ENCODE measurements at places on chromosomes 6 and 20.
A peak's percentile ranks its signal among the peaks of the same experiment; 100 is the strongest.

DNA sequence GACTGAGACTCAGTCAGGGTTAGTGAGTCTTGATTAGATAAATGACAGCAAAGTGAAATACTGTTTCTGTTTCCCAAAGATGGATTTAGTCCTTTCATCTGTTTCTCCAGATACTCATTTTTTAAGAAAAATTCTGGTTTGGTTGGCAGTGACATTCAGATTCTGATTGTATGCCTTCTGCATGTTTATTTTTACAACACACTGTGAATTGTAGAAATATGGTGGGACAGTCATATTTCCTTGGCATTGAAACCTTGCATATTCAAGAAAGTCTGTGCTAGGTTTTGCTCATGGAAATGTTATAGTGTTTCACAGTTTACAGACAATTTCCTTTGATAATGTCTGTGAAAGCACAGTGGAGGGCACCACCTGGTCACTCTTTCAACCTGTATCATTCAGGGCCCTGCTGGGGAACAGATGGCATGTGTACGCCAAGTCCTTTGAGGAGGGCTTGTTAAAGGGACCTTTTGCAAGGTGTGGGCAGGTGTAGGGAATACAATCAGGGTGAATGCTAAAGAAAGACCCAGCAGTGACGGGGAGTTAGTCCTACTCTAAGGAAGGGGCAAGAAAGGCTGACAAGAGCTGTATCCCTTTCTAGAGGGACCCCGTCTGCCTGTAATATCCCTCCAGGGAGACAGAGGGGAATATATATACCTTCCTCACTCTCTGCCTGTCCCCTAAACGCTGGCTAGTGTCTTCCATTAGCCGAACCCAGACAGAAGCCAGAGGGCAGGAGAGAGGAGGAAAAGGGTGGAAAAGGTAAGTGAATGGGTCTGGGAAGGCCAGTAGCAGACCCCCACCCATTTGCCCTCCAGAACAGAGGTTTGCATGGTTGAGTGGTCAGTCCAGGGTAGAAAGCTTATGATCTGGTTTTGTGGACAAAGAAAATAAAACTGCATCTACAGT lies 10.2 kb downstream of the PLCB4 start:
- DNase-seq: no peak

DNA sequence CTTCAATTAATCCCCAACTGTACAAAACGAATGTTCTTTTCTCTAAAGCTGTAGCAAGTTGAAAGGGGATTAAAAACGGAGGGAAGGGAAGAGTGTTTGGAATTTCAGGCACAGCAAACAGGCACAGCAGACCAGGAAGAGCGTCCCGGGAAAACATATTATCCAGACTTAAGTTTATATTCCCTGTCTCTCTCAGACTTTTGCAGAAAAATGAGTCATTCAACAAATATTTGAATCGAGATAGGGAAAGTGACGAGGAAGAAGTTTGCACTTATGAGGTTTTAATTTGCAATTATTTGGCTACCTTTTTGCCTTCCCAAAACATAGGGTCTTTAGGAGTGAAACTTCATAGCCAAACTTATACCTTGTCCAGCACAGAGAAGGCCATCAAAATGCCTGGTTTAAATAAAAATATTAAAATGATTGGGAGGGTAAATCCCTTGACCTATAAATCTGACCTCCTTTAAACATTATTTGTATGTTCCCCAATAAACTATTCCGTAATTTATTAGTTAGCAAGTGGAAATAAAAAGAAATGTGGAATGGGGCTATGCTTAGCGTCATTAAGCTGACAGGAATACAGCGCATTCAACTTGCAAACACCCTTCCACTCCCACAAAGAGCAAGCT lies 16.0 kb downstream of the HFE start:
- DNase-seq: no peak

- DNase-seq: no peak
Measured at GRCh38 chr6:17836293-17836692, 129.6 kb upstream of the NUP153 start.

GRCh38 chr6:35402856-35403191 lies 49.3 kb upstream of the FANCE start:
- DNase-seq: no peak

DNA sequence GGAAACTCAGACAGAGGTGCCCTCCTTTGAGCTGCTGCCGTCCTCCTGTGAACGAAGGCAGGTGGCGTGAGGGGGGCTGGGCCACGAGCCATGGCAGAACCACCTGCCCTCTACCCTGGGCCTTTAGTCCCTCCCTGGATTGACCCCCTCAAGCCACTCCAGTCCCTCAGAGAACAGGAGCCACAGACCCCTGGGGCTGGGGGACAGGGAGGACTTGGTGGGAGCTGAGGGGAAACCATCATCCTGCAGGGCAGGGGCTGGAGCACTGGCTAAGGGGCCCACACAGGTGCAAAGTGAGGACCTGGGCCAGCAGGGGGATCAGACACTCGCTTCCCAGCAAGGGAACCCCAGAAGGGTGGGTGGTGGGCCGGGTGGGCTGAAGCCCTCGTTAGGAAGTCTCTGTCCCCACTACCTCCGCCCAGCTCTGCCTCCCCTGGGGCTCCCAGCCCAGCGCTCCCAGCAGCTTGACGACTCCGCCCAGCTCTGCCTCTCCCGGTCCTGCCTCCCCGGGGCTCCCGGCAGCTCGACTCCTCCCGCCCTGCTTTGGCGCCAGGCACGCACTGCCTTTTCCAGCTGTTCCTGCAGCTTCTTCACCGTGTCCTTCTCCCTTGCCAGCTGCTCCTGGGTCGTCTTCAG lies 44.4 kb downstream of the DSTN start:
- peak; percentile 3 for DNase-seq

- no peak for DNase-seq
Measured at GRCh38 chr6:107488875-107489635, 862 bp upstream of the SOBP start.

DNA sequence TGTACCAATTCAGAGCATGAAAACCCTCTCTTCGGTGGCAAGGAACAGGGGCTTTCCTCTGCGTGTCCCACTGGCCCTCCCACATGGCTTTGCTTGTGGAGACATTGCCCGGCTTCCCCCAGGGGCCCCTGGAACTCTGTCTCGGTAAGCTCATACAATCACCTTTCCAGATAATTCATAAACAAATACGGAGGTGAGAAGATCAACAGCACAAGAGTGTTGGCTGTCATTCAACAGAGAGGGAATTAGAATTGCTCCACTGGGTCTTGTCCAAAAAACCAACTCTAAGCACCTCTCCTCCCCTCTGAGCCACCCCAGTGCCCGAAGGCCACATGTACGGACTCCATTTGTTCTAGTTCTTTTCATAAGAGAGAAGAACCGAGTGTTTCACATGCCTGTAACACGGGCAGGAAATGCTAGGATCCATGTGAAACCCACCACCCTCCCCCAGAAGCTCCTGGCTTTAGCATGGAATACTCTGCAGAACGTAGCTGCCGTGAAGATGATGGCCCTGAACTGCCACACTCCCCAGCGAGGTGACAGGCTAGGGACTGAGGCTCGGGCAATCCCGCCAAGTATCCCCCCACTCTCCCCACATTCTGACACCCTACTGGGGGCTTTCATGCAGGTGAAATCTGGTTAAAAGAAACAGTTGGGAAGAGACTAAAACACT lies 24.6 kb upstream of the FOXC1 start:
- no peak for DNase-seq

DNA sequence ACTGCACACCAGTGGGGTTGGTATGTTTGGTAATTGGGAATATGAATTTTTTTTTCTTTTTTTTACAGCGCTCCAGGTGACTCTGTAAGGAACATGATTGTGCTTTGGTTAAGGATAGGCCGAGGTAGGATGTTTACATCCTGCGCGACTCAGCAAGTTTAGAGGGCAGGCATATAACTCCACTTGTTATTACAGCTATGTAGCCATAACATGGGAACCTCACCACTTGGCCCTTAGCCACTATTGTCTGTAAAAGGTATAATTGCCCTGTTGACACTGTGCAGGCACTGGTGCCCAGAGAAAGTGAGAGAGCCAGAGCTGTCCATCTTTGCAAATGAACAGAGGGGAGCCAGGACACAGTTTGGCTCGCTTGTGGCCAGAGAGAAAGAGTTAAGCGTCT lies 172.9 kb downstream of the MCHR2 start:
- no peak for DNase-seq

GRCh38 chr6:124917769-124918168 lies 44.5 kb upstream of the RNF217 start:
- no peak for DNase-seq

DNA sequence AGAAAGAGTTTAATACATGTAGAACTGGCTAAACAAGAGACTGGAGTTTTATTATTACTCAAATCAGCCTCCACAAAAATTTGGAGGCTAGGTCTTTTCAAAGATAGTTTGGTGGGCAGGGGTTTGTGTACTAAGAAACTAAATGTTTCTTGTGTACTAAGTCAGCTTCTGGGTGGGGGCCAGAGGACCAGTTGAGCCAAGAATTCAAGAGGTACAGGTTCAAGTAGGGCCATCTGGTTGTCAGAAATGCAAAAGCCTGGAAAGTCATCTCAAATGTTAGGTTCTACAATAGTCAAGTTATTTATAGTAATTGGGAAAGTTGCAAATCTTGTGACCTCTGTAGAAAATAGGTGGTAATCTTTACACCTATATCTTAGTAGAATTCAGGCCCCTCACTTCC lies 51.7 kb downstream of the CEP43 start:
- no peak for DNase-seq

GRCh38 chr6:11389977-11390376 lies 147.6 kb upstream of the TMEM170B start:
- DNase-seq: no peak

DNA sequence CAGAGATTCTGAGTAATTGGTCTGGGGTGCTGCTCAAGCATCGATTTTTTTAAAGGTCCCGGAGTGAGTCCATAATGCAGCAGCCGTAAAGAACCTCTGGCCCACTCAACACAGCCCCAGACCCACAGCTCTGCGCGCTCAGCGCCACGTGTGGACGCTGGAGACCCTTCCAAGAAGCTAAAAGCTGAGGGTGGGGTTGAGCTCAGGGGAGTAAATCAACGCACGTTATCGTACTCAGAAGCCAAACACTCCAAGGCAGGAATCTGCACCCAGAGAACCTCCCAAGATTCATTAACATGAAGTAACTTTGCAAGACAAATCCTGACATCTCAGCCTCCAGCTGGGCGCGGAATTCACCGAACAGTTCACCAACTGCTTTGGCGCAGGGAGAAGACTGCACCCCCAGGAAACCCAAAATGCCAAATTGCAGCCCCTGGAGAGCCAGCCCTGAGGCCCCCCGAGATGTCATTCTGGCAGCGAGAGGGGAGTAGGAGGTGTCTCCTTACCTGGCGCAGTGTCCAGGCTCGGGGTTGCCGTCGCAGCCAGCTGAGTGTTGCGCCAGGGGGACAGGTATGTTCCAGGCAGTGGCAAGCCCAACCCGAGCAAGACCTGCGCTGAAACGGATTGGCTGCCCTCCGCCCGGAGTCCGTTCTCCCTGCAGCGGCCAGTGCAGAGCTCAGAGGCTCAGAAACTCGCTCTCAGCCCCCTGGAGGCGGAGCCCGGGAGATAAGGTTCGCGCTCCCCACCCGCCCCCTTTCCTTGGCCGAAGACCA lies at the start of gene COL21A1:
Gene COL21A1, minus strand, starts transcription at position 700 of the 773 bp plus-strand sequence. CDS start 64,962 bp downstream, outside the sequence.
- DNase-seq: peak; percentile 3

DNA sequence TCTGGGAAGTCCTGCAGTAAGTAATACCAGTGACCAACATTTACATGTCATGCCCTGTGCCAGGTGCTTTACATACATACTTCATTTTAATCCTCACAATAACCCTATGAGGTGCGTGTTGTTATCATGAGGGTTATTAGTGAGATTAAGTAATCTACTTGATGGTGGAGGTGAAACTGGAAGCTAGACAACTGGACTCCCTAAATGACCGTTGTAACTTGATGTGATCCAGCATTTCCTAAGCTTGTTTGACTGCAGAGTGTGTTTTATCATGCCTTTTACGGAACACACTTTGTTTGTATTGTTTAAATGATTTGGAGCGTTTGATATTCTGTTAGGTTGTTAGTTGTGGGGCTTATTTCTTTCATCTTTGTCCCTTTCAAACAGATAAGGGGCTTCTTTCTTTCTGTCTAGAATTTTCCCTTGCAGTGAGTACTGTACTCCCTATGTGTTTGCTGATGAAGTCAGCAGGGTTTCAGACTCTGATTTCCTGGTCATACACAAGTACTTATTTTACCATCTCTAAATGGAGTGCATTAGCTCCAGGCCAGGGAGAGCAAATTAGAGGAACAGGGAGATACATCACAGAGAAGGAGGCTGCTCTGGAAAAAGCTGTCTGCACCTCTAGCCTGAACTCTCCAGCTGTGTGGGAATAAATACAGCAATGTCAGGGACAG lies 29.7 kb downstream of the CHMP4B start:
- no peak for DNase-seq

GRCh38 chr6:142684371-142684770 lies 260.6 kb downstream of the HIVEP2 start:
- no peak for DNase-seq

DNA sequence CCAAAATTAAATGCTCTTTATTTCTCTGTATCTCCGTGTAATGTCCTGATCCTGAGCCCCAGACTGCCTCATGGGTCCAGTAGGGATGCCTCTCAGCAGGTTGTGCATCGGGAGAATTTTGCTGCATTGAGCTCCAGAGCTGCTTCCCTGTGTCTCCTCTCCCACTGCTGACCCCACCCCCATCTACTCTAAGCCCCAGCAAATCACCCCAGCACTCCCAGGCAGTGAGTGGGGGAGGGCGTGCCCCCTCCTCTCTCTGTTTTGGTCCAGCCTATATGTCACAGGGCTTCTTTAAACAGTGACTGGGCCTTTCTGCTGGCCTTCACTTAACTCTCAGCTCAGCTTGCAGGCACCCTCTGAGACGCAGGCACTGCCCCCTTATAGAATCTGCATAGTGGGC lies 228.8 kb upstream of the QKI start:
- no peak for DNase-seq

DNA sequence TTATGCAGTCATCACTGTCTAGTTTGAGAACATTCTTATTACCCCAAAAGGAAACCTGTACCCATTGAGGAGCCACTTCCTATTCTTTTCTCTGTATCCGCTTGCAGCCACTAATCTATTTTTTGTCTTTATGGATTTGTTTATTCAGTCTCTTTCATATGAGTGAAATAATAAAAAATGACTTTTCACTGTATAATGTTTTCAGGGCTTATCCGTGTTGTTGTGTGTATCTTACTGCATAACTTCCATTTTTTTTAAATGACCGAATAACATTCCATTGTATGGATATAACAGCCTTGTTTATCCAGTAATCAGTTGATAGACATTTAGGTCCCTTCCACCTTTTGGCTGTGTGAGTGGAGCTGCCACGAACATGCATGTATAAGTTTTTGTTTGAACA lies 86.6 kb downstream of the ZFAND3 start:
- no peak for DNase-seq

DNA sequence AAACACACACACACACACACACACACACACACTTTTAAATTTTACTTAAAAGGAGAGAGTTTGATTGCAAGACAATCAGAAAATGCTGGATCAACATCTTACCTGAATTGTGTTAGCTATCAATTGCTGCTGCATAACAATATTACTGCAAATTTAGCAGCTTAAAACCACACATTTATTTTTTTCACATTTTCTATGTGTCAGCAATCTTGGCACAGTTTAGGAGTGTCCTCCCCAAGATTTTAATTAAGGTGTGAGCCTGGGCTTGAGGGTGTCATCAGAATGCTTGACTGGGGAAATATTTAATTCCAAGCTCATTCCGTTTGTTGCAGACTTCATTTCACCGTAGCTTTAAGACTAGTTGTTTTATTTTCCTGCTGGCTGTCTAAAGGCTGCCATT lies 431.0 kb upstream of the GJE1 start:
- DNase-seq: no peak

GRCh38 chr6:134517145-134517658 lies 199.3 kb upstream of the SGK1 start:
- peak; percentile 50 for DNase-seq
